Neuronal stem cell (in vitro differentiated cells): ENCODE measurements at places on chromosomes 2 and 18.

- DNase-seq: no peak
Observed at GRCh38 chr18:22609642-22610041, 191.9 kb upstream of the CTAGE1 start.

GRCh38 chr2:158953926-158954763 is 14.3 kb upstream of the TANC1 start:
- DNase-seq: no peak

- no peak for DNase-seq
Observed at GRCh38 chr2:152879275-152879674, 160.9 kb downstream of the ARL6IP6 start.

DNA sequence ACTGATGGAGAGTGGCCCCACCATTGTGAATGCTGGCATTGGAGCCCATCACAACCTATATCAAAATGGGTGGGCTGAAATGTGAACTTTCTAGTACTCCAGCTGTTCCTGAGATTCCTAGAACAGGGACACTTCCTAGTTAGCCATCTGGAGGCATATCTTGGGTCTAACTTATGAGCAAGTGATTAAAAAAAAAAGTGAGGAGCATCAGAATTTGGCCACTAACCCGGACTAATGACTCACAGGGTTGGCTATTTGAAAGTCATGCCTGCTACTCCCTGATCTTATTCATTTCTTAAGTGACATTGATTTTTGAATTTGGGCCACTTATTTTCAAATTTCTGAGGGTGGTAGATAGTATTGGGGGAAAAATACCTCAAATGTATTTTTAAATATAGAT is 216.6 kb downstream of the HRH4 start:
- DNase-seq: no peak

DNA sequence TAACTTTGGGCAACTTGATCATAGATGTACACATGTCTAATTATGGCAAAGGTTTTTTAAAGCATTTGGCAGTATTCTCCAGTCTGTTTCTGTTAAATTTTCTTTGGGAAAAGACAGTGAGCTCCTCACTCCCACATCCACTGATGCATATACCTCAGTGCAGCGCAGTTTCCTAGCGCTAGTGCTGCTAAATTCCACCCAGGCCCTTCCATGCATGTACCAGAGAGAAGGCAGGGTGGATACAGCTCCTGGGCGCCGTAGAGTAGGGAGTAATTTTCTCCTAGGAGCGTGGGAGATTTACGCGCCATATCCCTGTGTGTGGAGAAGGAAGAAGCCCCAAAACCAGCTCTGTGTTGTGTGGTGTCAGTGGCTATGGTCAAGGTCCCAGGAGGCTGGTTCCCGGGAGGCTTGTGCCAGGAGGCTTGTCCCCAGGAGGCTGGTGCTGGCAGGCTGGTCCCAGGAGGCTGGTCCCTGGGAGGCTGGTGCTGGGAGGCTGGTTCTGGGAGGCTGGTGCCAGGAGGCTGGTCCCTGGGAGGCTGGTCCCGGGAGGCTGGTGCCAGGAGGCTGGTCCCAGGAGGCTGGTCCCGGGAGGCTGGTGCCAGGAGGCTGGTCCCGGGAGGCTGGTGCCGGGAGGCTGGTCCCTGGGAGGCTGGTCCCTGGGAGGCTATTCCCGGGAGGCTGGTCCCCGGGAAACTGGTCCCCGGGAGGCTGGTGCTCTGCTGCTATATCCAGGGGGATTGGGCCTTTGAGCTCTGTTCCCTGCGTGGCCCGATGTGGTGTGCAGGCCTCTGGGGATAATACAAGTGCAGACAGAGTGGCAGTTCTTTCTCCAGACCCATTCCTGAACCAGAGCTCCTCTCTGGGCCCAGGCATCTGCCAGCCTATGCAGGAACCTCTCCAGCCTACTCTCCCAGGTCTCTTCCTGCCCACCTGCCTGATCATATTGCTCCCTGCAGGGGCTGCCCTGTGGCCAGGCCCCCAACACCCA is 161.2 kb downstream of the SEPTIN10 start:
- DNase-seq: no peak

- no peak for DNase-seq
Observed at GRCh38 chr18:27769152-27769551, 407.8 kb downstream of the CDH2 start.
